Right atrium auricular region (tissue), 2 donors: ENCODE measurements at places on chromosomes 13 and 19. TPM values are rescaled to one million over a fixed set of nuclear protein-coding genes. Genes with fewer than 3 reads are reported as not detected.

The CCL25 gene
- not detected for total RNA-seq

- no peak for DNase-seq
Measured at GRCh38 chr13:89239361-89240127, 1568.4 kb downstream of the SLITRK5 start.

GRCh38 chr13:87453244-87453643, 217.9 kb upstream of the SLITRK5 start:
- no peak for DNase-seq

DNA sequence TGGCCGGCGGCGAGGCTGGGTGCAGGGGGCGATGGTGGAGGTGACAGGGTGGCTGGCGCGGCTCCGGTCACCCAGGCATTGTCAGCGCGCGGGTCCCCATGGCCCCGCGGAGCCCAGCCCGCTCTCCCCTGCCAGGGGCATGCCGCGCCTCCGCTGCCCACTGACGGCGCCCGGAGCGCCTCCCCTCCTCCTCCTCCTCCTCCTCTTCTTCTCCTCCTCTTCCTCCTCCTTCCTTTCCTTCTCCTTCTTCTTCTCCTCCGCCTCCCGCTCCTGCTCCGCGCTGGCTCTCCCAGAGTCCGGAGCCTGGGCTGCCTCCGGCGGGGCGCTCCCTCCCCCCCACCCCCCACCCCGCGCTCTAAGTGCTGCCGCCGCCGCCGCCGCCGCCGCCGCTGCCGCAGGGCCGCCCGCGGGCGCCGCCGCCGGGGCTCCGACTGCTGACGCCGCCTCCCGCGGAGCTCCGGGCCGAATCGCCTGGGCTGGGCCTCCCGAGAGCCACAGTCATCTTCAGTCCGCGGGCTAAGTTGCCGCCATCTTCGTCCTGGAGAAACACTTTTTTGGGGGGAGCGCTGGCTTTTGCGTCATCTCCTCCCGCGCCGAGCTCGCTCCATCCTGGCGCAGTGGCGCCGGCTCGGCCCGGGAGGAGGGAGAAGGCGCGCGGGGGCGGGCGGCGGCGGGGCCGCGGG, 348.3 kb downstream of the LIG4 start:
- DNase-seq = no peak

DNA sequence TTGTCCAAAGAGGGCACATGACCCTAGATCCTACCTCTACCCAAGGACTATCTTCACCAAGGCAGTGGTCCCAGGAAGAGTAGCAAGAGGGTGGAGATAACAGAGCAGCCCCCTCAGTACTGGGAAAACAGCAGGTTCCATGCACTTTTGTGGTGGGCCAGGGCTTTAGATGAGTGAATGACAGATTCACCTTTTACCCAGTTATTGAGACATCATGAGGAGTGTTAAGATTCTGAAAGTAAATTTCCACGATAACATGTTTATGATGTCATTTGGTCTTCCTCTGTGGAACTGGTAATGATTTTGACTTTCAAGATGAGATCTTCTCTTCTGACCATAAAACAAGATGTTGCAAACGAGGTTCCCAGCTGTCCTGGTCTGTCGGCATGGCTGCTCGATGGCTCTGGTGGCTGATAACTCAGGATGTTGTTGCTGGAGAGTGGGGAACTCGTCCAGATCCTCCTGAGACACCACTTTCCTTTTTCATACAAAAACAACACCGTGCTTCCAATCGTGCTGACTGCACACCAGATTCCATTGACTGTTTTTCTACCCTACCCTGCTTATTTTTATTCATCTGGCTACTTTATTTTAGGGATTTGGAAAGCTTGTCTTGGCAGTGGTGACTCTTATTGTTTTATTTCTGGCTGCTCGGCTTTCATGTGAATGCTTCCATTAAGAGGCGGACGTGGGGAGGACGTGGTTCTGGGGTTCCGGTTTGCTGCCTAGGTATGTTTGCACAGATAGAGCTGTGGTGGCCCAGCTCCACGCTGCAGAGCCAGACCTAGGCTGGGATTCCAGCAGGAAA, 88.5 kb downstream of the LRCH1 start:
- no peak for DNase-seq

DNA sequence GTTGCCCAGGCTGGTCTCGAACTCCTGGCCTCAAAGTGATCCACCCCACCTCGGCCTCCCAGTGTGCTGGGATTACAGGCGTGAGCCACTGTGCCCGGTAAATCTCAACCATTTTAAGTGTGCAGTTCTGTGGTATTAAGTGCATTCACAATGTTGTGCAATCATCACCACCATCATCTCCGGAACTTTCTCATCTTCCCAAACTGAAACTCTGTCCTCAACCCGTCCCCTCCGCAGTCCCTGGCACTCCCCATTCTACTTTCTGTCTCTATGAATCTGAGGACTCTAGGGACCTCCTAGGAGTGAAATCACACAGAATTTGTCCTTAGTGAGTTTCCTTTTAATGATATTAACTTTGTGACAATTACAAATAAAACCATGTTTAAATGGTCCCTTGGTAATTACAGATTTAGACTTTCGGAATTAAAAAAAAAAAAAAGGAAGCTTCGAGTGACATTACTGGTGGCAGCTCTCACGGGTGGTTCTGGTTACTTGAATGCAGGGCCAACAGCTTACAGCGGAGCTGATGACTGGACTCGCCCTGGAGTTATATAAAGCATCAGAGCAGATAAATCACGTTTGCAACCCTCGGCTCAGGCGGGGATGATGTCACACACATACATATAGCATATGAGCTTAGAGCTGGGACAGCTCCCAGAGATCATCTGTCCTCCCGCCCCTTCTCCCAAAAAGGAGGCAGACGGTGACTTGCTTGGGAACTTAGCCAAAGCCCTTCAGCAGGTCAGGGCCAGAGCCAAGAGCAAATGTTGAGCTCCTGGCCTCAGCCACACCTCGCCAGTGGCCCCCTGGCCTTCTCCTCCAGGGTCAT, 89.8 kb downstream of the ZNF557 start:
- DNase-seq = peak; percentile 89
